Astrocyte of the cerebellum (primary cell): ENCODE measurements at places on chromosomes 2 and 18.
A peak's percentile ranks its signal among the peaks of the same experiment; 100 is the strongest.

DNA sequence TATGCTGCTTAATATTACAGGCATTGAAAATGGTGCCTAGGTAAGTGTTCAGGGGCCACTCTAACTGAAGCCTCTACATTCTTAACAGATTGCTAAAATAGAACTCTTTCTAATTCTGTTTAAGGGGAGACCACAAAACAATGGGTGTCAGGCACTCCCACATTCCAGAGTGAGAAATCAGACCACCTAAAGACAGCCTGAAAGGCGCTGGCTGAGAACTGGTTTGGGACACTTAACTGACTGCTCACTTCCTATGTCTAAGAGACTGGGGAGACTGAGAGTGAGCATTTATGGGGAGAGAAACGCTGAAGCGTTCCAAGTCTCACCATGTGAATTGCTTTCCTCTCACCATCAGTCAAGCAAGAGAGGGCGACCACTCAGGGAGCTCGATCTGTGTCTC is 108.8 kb upstream of the ITGB6 start:
- DNase-seq = peak; percentile 80

DNA sequence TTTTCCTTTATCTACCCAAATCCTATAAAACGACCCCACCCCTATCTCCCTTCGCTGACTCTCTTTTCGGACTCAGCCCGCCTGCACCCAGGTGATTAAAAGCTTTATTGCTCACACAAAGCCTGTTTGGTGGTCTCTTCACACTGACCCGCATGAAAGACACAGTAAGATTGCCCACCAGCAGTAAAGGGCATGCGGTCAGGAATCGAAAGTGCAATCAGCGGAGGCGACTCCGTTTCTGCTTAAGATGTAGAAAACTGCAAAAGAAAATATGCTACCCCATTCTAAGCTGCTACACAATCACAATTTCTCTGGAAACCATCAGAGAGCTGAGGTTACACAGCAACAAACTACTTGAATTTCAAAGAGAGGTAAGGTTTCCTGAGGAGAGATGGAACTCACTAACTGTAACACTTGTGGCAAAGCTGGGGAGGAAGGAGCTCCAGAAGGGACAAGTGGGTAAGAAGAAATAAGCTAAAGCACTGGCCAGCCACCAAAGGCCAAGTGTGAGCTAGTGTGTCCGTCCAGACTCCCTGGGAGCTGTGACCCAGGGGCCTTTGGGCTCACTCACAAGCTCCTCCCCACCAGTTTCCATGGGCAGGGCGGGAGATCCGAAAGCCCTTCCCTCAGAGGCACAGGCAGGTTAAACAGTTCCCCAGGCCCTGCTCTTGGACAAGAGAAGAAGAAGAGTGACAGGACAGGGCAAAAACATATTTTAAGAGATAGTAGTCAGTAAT is 72.8 kb upstream of the TGFA start:
- no peak for DNase-seq

DNA sequence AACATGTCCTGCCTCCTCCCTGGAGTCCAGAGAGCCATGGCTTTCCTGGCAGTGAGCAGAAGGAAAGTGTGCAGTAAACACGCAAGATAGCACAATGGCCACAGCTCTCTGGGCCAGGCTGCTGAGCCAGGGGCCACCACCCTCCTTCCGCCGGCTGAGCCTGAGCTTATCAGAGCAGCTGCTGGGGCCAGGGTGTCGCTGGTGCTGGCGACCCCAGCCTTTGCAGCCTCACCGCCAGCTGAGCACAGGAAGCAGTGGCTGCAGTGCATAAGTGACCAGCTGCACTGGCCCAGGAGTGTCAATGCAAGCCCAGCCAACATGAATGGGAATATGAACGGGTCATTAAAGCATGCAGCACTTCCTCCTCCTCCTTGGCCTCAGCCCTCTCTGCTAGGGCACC is 172.0 kb downstream of the ZFP36L2 start:
- no peak for DNase-seq

DNA sequence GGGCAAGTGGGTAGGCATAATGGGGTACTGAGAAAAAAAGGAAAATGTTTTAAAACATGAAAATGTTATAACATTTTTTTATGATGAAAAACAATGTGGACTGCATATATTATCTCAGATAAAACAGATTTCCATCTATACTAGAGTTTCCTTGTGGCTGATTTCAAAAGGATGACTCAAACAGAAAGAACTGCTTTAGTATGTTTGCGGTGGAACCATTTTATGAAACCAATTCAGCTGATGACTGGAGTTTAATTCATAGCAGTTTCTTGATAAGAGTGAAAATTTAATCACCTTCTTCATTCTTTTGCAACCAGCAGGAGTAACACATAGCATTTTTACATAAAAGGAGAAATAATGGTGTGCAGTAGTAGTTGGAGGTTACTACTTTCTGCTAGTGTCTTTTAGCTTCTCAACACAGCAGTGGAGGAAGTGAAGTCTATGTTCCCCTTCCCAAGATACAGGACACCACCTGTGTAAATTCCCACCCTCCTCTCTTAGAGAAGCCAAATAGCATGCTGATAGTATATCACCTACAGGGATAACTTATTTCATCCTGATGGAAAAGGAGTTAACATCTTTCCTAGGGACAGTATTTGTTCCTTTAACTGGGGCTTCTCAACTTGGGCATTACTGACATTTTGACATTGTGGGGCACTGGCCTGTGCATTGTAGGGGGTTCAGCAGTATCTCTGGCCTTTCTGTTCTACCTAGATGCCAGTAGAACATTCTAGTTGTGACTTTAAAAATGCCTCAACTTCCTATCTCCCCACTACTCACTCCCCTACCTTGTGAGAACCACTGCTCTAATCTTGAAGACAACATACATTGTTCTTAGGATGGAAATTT is 29.9 kb downstream of the PELI1 start:
- peak; percentile 66 for DNase-seq

DNA sequence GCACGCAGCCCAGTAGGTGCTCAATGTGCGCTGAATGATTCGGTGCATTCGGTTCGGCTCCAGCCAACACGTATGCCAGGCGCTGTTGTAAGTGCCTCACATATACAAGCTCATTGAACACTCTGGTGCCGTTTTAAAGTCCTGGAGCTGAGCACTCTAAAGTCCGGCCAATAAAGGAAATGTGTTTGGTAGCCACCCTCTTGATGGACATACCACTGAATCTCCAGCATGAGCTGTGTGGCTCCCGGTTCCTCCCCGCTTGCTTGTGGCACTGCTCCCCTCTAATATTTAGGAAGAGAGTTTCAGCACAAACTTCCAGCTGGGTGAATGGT is 112.1 kb downstream of the MCFD2 start:
- no peak for DNase-seq

DNA sequence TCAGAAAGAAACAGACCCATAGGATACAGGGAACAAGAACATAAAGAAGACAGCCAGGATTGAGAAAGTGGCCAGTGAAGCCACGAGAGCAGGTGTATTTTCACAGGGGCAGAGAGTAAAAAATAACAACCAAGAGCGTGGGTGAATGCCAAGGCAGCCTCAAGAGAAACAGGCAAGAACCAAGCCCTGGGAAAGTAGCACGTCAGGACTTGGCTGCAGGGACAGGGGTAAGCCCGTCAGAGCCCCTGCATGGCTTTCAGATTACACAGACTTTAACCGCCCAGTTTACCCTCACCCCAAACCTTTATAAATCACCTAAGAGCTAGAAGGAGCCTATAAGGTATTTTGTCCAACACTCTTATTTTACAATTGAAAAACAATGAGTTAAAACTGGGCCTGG is 43.7 kb downstream of the ARL4C start:
- DNase-seq = no peak

- peak; percentile 28 for DNase-seq
Measured at GRCh38 chr2:45458909-45459563, 152.0 kb downstream of the SRBD1 start.

DNA sequence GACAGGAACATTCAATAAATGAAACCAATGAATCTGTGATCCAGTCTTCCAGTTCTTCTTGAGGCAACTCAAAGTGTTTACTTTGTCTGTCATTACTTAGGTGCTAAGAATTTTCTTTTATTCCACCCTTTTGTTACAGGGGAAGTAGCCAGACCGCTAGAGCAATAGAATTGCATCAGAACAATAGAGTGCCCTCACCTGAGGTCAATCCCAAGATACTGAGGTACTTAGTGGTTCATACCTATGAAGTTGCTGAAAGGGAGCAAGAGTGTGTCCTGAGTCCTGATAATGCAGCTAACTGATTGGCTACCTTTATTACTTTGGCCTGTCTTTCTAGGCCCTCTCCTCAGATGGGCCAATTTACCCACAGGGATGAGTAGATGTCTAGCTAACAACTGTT is 359.4 kb upstream of the KCNH7 start:
- no peak for DNase-seq

- DNase-seq = no peak
Measured at GRCh38 chr2:71462056-71462605, 8.8 kb downstream of the DYSF start.

GRCh38 chr2:181164699-181165098 is 184.3 kb downstream of the UBE2E3 start:
- DNase-seq = no peak

DNA sequence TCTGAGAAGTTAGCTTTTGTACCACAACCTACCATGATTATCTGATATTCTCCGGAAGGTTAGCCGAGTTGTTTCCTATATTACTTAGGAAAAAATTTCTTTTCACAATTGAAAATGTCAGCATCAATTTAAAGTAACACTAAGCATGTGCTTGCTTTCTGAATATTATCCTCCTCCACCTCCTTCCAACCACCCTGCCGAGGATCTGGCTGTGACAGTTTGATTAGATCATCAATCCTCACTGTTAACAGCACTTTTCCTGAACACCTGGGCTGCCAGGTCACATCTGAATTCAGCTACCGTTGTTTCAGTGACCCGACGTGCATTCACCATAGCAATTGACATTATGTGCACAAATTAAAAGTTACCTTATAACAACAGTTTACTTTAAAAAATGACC is 207.0 kb downstream of the ZNF407 start:
- no peak for DNase-seq

- no peak for DNase-seq
Measured at GRCh38 chr18:55161916-55162315, 202.7 kb upstream of the CCDC68 start.
